NCI-H1436 treated with DMSO at 0.1 percent for 48 hours (cell line): ENCODE measurements at places on chromosomes 4 and X.

- no peak for DNase-seq
These were observed 14.5 kb upstream of the PRRG3 start for GRCh38 chrX:151680805-151681204.

DNA sequence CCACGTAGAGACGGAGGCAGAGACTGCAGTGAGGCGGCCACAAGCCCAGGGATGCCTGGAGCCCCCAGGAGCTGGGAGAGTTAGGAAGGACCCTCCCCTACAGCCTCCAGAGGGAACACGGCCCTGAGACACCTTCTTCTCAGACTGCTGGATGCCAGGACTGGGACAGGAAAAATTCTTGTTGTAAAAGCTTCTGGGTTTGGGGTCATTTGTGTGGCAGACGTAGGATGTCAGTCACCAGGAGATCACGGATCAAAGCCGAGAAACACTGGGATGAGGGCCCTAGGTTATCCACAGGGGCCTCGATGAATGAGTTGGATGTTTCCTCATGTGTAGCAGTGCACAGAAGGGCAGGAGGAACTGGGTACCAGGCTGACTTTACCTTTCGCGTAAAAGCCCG lies 163.7 kb downstream of the SHOX start:
- no peak for DNase-seq

DNA sequence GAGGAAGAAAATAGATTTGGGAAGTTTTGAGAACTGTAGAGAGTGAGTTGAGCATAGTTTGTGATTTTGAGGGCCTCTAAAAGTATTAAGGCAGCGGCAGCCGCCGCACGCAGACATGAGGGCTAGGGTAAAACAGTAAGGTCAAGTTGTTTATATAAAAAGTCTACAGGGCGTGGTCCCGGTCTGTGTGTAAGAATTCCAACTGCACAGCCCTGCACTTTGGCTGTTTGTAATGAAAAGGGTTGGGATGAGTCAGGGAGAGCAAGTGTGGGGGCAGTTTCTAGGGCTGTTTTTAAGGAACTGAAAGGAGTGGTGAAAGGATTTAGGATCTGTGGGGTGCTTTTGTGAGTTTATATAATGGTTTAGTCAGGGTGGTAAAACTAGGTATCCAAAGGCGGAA lies 55.0 kb downstream of the BEX3 start:
- no peak for DNase-seq

DNA sequence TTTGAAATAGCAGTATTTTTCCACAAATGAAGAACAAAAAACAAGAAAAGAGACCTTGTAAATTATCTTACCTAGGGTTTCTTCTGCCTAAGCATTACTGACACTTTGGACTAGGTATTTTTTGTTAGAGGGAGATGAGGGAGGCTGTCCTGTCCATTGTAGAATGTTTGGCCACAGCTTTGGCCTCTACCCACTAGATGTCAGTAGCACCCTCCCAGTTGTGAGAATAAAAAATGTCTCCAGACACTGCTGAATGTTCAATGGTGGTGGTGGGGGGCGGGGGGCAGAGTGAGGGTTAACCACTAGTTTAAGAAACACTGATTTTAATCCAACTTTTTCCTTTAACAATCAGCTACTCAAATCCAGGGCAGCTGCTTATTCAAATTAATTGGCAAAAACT lies 25.8 kb downstream of the OTUD4 start:
- no peak for DNase-seq

GRCh38 chr4:42809419-42810084 lies 83.0 kb upstream of the GRXCR1 start:
- DNase-seq = no peak
